GM20000 (cell line): ENCODE measurements at places on chromosomes 4 and X.

GRCh38 chr4:106183551-106183950 lies 132.5 kb downstream of the TBCK start:
- DNase-seq = no peak

- DNase-seq = no peak
These were observed 101.6 kb downstream of the FGF16 start for GRCh38 chrX:77548751-77549150.

- DNase-seq = no peak
These were observed 74.3 kb downstream of the METTL14 start for GRCh38 chr4:118759481-118759880.

GRCh38 chr4:14176613-14177012 lies 549.1 kb upstream of the BOD1L1 start:
- DNase-seq = no peak

GRCh38 chr4:74005528-74005927 lies 7.1 kb upstream of the CXCL5 start:
- DNase-seq = no peak

DNA sequence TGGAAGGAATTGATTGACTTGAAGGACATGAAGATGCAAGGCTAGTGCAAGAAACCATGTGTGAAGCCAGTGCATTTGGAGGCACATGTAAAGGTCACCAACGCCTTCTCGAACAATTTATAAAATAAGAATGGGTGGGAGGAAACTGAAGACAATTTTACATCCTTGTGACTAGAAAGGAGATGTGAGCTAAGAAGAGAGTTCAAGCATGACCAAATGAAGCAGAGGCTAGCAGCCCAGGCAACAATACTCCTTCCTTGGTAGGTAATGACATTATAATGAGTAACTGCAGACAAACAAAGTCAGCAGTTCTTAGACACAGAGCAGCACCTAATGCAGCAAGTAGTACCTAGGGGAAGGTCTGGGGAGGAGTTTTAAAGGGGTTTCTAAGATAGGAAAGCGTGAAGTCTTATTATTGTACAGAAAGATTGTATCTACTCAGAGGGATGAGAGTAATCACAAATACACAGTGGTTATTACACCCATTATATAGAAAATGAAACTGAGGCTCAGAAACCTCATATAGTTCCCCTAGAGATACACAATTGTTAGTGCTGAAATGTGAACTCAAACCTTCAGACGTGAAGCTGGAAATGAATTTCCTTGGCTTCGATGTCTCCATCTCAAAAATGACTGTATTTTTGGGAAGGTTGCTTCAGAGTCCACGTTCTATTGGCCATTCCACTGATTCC lies 56.1 kb downstream of the ATXN3L start:
- peak; percentile 23 for DNase-seq

- DNase-seq = no peak
These were observed 18.0 kb downstream of the SPINK2 start for GRCh38 chr4:56803471-56803870.

DNA sequence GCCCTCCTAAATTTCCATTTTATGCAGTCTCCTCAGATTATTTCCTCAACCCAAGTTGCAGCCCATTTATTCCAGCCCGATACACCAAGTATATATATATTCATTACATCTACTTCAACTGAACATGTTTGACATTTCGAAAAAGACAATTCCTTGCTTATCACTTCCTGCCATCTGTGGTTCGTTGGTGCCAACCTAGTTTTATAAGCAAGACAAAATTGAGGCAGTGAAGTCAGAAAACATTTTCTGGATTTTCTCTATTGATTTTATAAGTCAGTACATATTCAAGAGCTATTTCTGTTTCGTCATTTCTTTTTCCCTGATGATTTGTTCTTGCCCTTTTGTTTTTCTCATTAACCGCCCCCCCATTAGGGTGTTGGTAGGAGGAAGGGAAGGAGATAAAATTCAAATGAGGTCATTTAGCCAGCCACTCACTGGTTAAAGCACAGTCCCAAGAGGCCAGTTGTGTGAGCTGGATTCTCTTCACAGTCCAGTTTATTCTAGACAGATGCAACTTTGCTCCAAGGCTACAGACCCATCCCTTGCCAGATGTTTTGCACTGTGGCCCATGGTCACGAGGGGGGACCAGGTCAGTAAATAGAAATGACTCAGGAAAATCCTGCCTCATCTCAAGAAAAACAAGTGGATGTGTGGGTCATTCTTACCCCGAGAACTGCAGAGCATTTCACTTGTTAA lies 20.3 kb upstream of the VEGFD start:
- DNase-seq = no peak

DNA sequence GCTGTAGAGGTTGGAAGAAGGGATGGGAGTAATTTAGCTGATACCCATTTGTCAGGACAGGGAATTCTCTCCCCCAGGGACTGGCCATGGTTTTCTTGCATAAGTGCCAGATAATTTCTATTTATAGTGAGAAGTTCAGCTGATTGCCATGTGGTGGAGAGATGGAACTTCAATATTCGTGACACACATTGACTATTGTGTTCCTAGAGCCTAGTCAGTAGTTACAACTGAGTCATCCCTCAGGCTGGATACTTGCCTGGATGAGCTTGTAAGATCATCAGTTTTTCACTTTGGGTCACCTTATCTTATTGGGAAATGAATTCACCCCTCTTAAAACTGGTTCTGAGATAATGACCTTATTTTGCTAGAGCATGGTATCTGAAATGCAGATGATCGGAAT lies 32.2 kb downstream of the CFAP299 start:
- no peak for DNase-seq
